ENCODE measurements at places on chromosomes 13 and 19.

DNA sequence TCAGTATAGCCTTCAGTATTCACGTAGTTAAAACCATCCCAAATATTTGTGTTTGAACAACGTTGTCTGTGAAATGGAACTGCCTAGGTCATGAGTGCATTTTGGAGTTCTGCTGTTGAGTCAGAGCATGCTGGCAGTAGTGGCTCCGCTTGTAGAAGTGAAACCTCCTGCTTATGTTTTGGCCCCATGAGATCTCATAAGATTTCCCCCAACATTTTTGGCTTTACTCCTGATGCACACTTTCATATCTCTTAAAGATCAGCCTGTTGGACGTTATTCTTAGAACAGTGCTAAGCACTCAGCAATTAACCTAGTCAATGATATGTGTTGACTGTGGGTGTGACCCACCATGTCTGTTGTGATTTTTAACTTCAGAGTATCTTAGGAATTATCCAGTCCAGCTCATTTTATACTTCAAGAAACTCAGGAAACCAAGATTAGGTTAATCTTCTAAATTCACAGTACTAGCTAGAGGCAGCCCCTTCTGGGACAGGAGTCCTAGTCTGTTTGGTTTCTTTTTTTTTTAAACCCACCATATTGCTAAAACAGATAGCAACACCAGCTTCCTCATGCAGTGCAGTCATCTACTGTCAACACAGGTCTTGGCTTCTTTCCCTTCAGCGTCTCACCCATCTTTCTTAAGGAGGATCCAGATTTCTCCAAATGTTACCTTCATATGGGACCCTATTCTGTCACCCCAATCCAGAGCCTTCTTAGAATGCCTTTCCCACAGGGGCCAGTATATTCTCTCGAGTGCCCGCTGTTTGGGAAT, 26.2 kb downstream of the RAP2A start:
- no peak for DNase-seq

- no peak for DNase-seq
Observed at GRCh38 chr13:50309882-50310594, 294.8 kb downstream of the KCNRG start.

DNA sequence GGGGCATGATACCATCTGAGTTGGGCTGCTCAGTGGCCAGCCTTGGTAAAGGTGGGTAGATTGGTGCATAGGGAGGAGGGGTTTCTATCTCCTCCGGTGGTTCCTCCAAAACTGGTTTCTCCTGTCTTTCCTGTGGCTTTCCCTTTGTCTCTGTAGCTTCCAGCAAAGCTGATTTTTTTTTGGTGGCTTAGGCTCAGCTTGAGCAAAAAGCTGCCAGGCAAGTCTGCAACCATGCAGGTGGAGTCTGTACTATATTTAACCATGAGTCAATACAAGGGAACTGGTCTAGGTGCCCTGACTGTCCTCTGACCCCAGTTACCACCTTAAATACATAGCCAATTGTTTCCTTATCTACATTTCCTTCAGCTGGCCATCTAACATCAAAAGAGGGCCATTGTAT, 64.0 kb upstream of the ZNF681 start:
- no peak for DNase-seq

- DNase-seq = no peak
Observed at GRCh38 chr13:71242201-71242600, 624.8 kb downstream of the DACH1 start.

DNA sequence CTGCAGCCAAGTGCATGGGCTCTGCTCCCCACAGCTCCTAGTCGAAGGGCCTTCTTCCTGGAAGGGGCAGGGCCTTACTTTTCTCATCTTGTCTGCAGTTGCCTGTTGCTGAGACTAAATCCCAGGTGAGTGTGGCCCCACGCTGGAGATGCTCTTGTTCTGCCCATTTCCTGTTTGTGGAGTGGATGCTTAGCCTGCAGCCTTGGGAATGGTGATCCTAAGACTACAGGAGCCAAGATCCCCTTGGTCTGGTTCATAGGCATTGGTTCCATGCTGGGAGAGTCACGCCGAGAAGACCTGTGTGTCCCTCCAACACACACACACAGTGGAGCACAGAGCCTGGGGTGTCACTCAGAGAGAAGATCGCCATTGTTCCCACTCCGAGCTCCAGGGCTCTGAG, 23.5 kb downstream of the CFAP97D2 start:
- no peak for DNase-seq

DNA sequence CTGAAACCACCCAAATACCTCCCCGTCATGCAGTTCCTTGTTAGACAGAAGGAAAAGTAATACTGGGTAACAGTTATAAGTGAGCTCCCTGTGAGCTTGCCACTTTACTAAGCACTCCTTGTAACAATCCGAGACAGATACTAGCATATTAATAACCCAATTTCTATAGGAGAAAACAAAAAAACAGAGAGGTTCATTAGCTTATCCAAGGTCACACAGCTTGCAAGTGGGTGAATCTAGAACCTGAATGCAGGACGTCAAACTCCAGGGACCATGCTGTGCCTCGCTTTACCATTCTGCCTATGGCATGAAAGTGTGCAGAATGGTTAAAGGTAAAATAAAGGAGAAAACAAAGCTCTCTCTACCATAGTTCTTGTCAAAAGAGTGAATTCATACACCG, 15.4 kb downstream of the SIGLEC5 start:
- no peak for DNase-seq

GRCh38 chr19:51714848-51715247, 8.9 kb downstream of the HAS1 start:
- no peak for DNase-seq

DNA sequence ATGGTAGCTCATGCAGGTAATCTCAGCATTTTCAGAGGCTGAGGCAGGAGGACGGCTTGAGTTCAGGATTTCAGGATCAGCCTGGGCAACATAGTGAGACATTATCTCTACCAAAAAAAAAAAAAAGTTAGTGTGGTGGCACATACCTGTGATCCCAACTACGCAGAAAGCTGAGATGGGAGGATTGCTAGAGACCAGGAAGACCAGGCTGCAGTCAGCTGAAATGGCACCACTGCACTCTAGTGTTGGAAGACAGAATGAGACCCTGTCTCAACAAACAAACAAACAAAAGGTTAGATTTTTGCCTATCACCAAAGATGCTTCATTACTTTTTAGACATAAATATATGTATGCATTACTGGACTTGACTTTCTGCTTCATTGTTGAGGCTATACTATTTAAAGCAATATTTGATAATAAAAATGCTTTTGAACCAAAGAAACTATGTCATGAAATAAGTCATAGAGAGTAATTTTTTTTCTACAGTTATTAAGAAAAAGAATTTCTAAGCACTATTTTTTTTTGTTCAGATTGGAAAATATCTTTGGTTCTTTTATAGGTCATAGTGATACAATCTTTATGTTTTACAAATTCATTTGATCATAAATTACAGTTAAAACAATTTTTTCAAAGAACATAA, 1180.1 kb upstream of the ATXN8OS start:
- DNase-seq = peak; percentile 11

- DNase-seq = no peak
Observed at GRCh38 chr19:28487999-28488398, 725.0 kb downstream of the UQCRFS1 start.

GRCh38 chr13:110677731-110678545, 28.0 kb downstream of the CARS2 start:
- peak; percentile 17 for DNase-seq

- no peak for DNase-seq
Observed at GRCh38 chr13:46595136-46595884, 42.3 kb downstream of the LRCH1 start.

- no peak for DNase-seq
Observed at GRCh38 chr13:52405767-52406494, at the start of gene THSD1. TSS of gene THSD1 (minus strand) at chr13:52406172. CDS start at chr13:52402600, 3,572 bp downstream.

DNA sequence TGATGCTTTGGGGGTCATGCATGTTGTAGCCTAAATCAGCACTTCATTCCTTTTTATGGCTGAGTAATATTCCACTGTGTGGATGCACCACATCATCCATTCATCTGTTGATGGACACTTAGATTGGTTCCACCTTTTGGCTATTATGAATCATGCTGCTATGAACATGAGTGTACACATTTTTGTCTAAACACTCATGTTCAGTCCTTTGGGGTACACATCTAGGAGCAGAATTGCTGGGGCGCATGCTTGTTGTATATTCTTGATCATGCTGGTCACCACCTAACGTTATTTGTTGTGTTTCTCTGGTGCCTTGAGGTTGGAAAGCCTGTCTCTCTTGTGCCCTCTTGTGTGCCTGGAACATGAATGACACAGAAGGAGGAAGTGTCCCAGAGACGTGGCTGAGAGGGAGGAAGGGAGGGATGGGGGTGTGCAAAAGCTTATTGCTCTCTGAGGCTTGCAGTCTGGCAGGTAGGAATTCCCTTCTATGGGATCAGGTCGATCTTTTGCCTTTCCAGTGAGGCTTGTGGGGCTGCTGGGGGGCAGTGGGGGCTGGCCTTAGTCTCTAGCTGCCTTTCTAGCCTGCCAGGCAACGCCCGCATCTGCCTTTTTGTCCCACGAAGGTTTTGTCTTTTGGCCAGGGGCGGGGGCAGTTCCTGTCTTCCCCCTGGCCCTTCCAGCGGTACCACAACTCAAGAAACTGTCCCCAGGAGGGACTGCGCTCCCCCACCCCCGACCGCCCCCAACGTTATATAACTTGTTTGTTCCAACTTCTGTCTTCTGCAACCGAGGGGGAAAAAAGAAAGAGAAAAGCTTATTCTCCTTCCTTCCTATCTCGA, 7.6 kb downstream of the KLHL26 start:
- no peak for DNase-seq

GRCh38 chr13:81498969-81499368, 1158.0 kb upstream of the SPRY2 start:
- DNase-seq = no peak

DNA sequence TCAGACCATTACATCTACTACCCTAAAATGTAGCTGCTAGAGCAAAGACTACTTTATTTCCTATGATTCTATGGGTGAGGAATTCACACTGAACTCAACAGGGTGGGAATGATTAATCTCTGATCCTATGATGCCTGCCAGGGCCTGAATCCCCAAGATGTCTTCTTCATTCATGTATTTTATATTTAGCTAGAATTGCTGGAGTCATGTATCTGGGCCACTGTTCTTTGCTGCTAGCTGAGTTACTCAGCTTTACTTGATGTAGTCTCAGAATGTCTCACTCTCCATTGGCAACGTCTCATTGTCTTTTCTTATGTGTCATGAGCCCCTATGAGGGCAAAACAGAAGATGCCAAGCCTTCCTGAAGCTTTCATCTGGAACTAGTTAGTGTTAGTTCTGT, 21.1 kb downstream of the ZNF582 start:
- no peak for DNase-seq

DNA sequence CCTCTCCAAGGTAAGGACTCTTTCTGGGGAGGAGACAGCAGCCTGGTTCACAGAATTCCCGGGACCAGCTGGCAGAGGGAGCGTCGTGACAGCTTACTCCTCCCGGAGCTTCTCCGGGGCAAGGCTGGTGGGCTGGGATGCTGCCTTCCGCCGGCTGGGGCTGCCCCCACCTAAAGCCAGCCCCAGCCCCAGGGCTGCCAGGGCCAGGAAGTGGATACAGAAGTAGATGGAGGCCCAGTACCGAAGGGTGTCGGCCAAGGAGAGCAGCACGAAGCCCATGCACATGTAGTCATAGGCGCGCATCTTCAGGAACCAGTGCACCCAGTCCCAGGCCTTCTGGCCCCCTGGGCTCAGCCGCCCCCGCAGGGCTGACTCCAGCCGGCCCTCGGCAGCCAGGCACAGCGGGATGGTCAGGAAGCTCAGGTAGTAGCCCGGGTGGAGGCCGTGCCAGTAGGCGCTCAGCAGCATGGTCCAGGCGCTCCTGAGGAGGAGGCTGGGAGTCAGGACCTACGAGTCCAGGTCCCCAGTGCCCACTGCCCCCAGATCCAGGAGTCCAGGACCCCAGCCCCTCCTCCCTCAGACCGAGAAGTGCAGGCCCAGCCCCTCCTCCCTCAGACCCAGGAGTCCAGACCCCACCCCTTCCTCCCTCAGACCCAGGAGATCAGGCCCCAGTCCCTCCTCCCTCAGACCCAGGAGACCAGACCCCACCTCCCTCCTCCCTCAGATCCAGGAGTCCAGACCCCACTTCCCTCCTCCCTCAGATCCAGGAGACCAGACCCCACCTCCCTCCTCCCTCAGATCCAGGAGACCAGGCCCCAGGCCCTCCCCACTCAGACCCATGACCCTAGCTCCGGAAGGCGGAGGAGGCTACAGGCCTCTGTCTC, 1.2 kb upstream of the TMC4 start:
- no peak for DNase-seq

DNA sequence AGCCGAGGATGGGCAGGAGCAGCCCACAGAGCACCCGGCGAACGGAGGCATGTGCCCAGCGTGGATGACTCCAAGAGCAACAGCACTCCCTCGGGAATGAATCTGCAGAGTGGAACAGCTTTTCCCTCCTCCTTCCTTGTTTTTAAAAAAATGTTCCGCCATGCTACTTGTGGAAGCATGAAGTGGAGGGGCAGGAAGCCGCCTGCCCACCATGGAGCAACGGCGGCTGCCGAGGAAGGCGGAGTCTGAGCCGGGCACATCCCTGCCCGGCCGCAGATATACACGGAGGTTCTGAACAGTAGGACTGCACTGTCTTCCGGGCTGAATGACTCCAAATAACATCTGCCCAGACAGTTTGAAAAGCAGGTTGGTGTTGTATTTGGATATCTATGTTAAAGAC, 65.2 kb downstream of the SOX1 start:
- no peak for DNase-seq

DNA sequence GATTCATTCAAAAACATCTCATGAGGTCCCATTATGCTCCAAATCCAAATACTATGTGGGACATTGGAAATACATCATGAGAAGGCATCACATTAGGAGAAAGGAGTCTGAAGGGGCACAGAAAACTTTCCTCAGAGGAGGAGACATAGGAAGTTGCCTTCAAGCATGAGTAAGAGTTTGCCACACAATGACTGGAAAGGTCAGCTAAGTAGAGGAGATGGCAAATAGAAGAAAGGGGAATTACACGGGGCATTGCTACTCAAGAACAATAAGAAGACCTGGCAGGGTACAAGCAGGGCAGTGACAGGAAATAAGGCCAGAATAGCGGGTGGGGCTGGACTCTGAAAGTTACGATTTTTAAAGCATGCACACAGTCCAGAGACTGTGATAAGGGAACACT, 231.6 kb downstream of the SPRY2 start:
- no peak for DNase-seq

DNA sequence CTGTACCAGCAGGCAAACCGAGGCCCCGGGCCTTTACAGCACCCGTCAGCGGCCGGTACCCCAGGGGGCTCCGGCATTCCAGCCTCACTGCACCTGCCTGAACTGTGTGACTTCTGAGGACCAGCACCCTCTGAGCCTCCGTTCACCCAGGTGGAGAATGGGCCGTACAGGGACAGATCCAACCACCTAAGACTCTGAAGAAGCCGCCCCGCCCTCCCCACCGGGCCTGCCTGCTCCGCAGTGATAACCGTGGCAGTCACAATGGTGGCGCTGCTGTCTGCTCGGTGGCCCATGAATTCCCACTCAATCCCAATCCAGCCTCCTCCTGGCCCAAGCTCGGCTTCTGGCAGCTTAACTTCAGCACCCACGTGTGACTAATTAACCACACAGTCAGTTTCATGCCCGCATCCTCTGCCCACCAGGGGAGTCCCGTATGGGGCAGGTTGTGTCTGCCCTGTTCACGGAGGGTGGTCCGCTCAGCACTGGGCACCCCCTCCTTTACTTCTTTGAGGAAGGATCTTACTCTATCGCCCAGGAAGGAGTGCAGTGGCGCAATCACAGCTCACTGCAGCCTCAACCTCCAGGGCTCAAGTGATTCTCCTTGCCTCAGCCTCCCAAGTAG, 3.4 kb downstream of the TCF3 start:
- DNase-seq = no peak

Data from non-pigmented ciliary epithelial cell (primary cell).